ENCODE measurements at places on chromosomes 3 and 15. TPM values are rescaled to one million over a fixed set of nuclear protein-coding genes. Genes with fewer than 3 reads are reported as not detected.

GRCh38 chr3:177478170-177478867 lies 281.0 kb upstream of the TBL1XR1 start:
- peak; percentile 100 for DNase-seq

DNA sequence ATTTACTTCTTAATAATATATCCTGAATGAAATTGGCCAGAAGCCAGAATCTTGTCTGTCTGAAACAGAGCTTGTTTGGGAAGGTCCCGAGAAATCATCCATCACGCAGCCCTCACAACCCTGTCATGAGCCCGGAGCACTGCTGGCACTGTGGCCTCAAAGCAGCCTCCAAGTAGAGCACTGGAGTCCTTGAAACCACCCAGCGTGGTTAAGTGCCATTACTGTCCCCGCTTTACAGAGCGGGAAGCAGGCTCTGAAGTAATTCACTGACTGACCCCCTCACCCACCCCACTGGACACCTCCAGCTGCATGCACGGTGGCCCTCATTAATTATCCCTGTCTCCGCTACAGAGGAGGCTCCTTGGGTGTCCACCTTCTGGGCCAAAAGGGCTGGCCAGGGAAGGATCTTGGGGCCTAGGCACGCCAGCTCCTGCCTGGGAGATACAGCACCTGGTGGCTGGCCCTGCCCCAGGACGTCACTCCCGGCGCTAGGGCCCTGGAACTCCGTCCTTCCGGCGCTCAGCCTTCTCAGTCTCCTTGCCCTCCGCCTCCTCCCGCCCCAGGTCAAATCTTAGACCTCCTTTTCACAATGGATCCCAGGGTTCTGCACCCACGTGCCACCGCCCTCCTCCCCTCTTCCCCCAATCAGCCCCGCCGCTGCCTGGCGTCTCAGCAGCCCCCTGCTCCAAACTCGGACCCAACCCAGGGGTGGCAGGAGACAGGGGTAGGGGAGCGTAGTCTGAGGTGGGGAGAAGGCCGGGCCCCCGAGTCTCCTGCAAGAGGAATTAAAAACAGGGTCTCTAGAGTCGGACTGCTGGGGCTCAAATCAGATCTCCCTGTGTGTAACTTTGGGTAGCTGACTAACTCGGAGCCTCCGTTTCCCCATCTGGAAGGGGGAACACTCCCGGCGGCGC lies 1.1 kb downstream of the TKT start:
- DNase-seq: peak; percentile 19

- DNase-seq: no peak
Measured at GRCh38 chr15:79314811-79315210, 3.9 kb downstream of the TMED3 start.

DNA sequence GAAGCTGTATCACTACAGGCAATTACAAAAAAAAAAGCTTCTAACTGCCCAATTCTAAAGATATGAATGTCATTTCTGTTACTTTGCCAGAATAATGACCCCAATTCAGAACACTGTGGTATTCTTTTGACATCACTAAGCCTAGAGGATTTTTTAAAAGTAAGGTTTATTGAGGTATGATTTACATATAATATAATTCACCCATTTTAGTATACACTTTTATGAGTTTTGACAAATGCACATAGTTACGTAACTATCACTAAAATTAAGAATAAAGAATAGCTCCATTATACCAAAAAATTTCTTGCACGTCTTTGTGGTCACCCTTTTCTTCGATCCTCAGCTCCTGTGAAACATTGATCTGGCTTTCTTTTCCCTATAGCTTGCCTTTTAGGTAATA lies 74.0 kb upstream of the PLSCR5 start:
- DNase-seq: no peak

DNA sequence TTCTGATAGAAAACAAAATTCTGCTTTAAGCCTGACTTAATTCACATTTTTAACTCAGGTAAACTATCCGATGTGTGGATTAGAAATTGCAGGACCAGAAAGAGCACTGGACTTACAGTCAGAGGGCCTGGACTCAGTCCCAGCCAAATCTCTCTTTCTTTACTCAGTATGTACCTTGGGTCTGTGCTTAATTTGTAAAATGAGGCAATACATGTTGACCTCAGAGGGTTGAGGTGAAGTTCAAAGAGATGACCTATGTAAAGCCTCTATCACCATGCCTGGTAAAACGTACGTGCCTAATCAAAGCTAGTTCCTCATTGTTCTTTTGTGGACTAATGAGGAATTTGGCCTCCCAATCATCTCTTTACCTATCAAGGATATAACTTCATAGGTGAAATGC lies 1.9 kb upstream of the BCL2A1 start:
- DNase-seq: no peak

GRCh38 chr15:36951731-36952247 lies 148.6 kb downstream of the MEIS2 start:
- DNase-seq: peak; percentile 99

PRR20G gene
- not detected for total RNA-seq

Measured in astrocyte (in vitro differentiated cells and primary cell).